CD4-positive, alpha-beta T cell treated with Interleukin-12 subunit alpha and Interleukin-12 subunit beta, for 1 hour (primary cell): ENCODE measurements at places on chromosomes 6 and 20.

- DNase-seq, result no peak
Measured at GRCh38 chr20:49115564-49115963, 69.5 kb downstream of the CSE1L start.

DNA sequence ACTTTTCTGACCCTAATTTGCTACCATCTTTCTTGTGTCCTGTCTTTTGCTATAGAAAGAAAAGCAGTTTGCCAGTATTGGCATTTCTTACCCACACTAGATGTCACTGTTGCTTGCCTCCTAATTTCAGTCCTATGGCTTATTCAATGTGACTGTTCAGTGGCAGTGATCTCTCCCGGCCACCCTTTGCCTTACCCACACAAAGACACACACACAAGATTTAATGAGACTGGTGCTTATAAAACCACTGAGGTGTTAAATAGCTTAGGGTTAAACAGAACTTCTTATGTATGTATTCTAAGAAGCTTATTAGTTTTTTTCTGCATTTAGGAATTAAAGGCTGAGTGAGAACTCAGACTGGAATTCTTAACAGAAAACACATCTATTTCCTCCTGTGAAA lies 233.6 kb upstream of the ASCC3 start:
- DNase-seq, result no peak

DNA sequence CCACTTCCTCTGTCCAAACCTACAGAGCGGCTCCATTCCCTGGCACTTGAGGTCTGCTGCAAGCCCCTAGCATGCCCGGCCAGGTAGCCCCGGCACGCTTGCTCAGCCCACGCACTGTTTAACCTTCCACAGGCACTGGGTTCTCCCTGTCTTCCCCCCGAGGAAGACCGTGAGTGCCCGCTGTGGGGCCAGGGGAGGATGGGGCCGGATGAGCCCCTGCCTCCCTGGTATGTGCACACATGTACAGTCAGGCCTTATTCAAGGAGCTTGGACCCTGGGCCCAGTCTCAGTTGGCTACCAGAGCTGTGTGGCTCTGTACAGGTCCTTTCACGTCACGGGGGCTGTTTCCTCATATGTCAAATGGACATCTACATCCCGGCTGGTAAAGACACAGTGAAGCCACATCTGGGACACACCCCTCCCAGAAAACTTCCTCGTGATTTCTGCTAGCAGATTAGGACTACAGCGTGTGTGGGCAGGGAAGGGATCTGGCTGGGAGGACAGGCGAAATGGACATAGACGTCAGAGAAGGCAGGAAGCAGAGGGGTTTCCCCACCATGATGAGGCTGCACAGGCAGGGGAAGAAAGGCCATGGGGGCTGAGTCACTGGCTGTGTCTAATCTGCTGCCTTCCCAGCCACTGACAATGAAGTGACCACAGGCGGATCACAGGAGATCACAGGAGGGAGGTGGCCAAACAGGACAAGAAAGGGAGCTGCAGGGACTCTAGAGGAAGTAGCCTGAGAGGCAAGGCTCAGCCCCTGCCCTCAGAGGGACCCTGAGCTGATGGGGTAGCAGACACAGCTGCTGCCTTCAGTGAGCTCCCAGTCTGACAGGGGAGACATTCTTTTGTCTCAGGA lies 62.9 kb downstream of the MRPL14 start:
- DNase-seq, result peak; percentile 27

GRCh38 chr6:167294651-167295494 lies 3.8 kb downstream of the UNC93A start:
- no peak for DNase-seq

GRCh38 chr6:25542984-25543910 lies 108.8 kb upstream of the SCGN start:
- DNase-seq, result no peak

GRCh38 chr6:107604549-107604948 lies 114.6 kb downstream of the SOBP start:
- no peak for DNase-seq

DNA sequence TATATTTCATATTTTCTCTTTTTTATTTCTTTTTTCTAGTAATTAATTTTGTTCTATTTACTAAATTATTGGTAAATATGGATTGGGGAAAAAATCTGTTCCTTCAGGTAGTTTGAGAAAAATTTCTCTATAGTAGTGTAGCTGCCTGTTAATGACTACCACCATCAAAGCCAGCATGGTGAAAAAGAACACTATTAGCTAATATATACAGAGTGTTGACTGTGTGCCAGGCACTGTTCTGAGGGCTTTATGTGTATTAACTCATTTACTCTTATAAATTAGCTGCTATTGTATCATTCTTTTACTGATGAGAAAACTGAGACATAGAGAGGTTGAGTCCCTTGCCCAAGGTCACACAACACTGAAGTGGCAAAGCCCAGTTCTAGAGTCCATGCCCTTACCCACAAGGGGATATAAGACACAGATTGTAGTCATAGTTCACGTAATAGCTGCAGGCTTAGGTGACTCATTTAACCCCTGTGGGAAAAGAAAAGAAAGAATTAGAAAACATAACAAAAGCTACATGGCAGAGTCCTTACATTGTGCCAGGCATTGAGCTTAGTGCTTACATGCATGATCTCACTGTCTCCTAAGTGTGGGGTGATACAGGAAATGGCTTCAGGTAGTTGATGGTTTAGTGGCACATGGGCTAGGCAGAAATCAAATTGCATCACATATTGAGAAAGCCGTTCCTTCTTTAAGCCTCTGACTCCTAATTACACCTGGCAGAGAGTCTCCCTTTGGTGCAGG lies 12.2 kb upstream of the AKIRIN2 start:
- DNase-seq, result no peak

GRCh38 chr6:139977887-139978332 lies 603.5 kb upstream of the CITED2 start:
- no peak for DNase-seq

GRCh38 chr20:64253000-64253383 lies 2.6 kb upstream of the PCMTD2 start:
- DNase-seq, result no peak

DNA sequence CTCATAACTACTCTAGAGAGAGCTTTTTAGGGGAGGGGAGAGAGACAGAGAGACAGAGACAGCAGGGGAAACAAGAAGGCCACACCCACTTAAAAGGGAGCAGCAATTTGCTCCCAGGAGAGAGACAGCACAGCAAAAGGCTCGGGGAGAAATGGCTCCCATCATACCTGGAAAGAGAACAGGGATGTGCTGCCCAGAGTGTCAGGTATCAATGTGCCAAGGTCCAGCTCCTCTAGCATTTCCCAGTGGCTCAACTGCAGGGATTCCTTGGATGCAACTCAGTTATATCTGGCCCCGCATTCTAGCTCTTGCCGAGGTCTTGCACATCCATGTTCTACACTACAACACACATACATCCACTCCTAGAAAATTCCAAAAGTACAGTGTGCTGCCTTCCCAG lies 304.0 kb upstream of the CDYL start:
- no peak for DNase-seq

DNA sequence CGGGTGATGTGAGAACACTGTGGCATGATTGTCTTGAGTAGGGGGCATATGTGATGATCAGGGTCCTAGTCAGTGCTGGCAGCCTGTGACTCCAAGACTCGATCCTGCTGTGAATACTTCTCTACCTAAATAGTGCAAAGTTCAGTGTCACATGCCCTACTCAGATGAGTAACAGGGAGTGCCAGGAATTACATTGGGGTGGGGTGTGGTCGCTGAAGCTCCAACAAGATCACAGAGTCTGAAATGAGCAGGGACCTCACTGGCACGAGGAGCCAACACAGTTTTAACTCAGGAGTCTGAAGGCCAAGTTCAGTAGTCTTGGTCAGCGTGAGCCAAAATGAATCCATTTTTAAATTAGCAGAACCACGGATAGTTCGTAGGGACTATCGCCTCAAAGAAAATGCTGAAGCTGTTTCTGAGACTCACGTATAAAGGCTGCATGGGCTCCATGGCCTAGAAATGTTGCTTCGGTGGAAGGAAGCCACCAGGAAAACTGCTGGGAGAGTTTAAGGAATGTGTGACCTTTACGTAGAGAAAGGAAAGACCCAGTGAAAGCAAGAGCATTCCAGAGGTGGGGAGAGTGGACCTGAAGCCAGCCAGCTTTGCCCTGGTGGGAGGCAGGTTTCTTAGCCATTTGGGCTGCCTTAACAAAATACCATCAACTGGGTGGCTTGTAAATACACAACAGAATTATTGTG lies 72.2 kb downstream of the RPP40 start:
- DNase-seq, result no peak

GRCh38 chr20:16293590-16293989 lies 279.7 kb downstream of the KIF16B start:
- DNase-seq, result no peak

DNA sequence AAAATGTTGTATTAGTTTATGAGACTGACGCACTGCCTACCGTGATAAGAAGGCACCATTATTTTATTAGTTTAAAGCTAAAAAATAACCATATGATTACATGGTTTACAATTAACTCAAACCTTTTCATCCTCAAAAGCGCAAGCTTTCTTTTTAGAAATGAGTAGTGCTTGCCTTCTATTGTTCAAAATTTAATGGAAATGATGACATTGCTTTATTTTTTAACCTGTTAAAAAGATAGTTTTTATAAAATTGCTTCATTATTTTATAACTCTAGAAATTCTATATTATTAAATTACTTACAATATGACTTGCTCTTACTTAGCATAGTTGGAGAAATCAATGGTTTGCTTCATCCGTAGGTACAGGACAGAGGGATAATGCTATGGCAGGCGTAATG lies 78.7 kb upstream of the HDDC2 start:
- DNase-seq, result no peak

- DNase-seq, result no peak
Measured at GRCh38 chr6:144266091-144266649, 19.0 kb upstream of the UTRN start.

DNA sequence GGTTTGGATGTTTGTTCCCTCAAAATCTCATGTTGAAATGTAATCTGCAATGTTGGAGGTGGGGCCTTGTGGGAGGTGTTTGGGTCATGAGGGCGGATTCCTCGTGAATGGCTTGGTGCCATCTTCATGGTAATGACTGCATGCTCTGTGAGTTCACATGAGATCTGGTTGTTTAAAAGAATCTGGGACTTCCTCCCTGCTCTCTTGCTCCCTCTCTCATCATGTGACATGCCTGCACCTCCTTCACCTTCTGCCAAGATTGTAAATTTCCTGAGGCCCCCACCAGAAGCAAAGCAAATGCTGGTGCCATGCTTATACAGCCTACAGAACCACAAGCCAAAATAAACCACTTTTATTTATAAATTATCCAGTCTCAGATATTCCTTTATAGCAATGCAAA lies 250.3 kb upstream of the PLN start:
- DNase-seq, result no peak

DNA sequence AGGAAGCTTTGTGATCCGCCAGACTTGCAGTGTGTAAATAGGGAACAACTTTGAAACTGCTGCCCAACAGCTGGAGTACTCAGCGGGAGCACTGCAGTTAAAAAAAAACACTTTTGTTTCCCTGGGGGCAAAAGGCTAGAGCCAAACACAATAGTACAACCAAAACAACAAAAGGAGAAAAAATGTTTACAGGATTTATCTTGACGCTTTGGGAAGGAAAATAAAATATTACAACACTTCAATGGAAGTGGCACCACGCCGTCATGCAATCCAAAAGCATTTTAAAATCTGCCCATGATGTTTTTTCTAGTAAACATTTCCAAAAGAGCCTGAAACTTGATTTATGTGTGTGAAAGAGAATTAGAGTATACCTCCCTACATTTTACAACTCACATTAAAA lies 26.0 kb downstream of the PTPRK start:
- DNase-seq, result no peak

- DNase-seq, result no peak
Measured at GRCh38 chr6:41555326-41556300, 9.4 kb downstream of the FOXP4 start.

DNA sequence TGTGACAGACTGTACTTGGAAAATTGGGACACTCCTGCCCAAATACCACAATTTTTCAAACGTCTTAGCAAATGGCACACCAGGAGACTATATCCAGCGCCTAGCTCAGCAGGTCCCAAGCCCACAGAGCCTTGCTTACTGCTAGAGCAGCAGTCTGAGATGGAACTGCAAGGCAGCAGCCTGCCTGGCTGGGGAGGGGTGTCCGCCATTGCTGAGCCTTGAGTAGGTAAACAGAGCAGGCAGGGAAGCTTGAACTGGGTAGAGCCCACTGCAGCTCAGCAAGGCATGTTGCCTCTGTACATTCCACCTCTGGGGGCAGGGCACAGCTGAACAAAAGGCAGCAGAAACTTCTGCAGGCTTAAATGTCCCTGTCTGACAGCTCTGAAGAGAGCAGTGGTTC lies 1003.3 kb upstream of the MAP3K7 start:
- no peak for DNase-seq

DNA sequence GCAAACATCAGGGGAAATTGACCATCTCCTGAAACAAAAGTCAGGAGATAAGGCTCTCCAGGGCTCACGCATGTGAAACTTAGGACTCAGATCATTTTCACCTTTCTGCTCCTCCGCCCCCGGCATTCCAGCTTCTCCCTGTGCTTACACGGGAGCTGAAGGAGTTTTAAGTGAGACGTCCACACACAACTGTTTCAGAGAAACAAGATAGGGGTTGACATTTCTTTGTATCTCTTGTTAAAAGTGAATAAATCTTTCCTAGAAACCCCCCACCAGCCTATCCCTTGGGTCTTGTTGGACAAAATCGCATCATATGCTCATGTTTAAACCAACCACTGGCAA lies 46.1 kb downstream of the FAM50B start:
- no peak for DNase-seq

GRCh38 chr6:89042664-89043063 lies 37.9 kb upstream of the PNRC1 start:
- DNase-seq, result no peak

GRCh38 chr6:34553750-34554149 lies 2.4 kb downstream of the SPDEF start:
- DNase-seq, result no peak

DNA sequence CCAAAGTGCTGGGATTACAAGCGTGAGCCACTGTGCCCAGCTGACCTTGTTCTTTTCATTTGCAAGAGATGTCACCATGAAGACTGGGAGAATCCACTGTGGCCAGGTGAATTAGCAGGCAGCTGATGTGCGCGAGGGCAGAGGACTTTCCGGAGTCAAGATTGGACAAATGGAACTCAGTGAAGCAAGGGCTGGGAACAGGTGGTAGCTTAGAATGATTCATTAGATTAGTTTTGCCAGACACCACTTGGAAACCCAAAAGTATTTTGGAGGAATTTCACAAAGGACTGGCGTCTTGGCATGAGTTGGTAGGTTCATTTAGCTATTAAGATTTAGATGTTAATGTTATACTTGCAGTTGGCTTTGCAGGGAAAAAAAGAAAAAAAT lies 4.7 kb upstream of the AKAP7 start:
- no peak for DNase-seq
